Glomerular endothelial cell (primary cell): ENCODE measurements at places on chromosomes 1 and 21. TPM values are rescaled to one million over a fixed set of nuclear protein-coding genes. Genes with fewer than 3 reads are reported as not detected.

Gene SETDB1
- total RNA-seq: 23.1 and 29.5 TPM in 2 replicates

Gene ATP5PF
- total RNA-seq: 95.4 and 122 TPM in 2 replicates

Gene ROR1
- total RNA-seq: 20.7 and 28.5 TPM in 2 replicates

Gene KAZN
- total RNA-seq: 4.9 and 6.9 TPM in 2 replicates

Gene IVL
- total RNA-seq: not detected in 2 replicates

Gene SMYD2
- total RNA-seq: 26.1 and 34.7 TPM in 2 replicates

Gene CELA2A
- not detected in 2 replicates for total RNA-seq

Gene OR2L2
- total RNA-seq: not detected in 2 replicates

Gene CNIH4
- total RNA-seq: 41.5 and 53.6 TPM in 2 replicates

Gene FMOD
- 0.93 and 1.8 TPM in 2 replicates for total RNA-seq

Gene FAM151A
- not detected in 2 replicates for total RNA-seq

Gene CFHR1
- total RNA-seq: not detected in 2 replicates

Gene PCBP3
- total RNA-seq: 1.5 and 1.6 TPM in 2 replicates

Gene HRNR
- total RNA-seq: not detected in 2 replicates

Gene RAB3B
- 10.2 and 11.4 TPM in 2 replicates for total RNA-seq

Gene MPZ
- 3.4 and 4.7 TPM in 2 replicates for total RNA-seq
